ENCODE measurements at places on chromosomes 11 and 22.

- peak; percentile 40 for DNase-seq
These were observed 710 bp downstream of the TUB start for GRCh38 chr11:8081591-8082250.

- DNase-seq = no peak
These were observed 159.9 kb downstream of the TEAD1 start for GRCh38 chr11:12834166-12834565.

GRCh38 chr22:40637183-40638150, 948 bp upstream of the MRTFA start:
- DNase-seq = peak; percentile 56

DNA sequence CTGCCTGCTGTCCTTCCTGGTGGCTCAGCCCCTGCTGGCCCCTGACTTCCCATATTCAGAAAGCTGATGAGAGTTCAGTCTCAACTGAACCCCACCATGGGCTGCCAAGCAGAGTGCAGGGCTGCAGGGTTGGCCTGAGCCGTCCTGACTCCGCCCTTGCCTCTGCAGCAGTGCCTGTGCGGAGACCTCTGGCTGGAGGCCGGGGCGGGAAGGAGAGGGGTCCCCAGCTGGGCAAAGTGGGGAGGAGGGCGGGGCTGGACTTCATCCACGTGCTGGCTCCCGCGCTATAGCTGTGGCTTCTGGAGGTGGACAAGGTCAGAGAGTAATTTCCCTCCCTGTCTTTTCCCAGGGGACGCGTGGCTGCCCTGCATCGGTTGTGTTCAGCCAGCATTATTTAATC, 13.6 kb downstream of the GLB1L3 start:
- peak; percentile 46 for DNase-seq

- peak; percentile 35 for DNase-seq
These were observed 7.1 kb downstream of the MS4A6E start for GRCh38 chr11:60334005-60334620.

- DNase-seq = no peak
These were observed 300.4 kb upstream of the B3GAT1 start for GRCh38 chr11:134712228-134713145.

DNA sequence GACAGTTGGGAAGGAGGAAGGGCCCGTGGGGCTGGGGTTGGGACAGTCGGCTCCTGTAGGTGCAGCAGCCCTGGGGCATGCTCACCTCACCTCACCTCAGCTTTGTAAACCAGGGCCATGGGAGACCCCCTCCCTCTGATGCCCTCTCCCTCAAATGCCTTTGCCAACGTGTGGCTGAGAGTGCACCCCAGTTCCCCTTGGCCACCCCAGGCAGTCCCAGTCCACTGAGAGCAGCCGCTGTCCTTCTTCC, 4.2 kb upstream of the NEAT1 start:
- DNase-seq = no peak

- no peak for DNase-seq
These were observed 74.2 kb downstream of the MED15 start for GRCh38 chr22:20581503-20582170.

DNA sequence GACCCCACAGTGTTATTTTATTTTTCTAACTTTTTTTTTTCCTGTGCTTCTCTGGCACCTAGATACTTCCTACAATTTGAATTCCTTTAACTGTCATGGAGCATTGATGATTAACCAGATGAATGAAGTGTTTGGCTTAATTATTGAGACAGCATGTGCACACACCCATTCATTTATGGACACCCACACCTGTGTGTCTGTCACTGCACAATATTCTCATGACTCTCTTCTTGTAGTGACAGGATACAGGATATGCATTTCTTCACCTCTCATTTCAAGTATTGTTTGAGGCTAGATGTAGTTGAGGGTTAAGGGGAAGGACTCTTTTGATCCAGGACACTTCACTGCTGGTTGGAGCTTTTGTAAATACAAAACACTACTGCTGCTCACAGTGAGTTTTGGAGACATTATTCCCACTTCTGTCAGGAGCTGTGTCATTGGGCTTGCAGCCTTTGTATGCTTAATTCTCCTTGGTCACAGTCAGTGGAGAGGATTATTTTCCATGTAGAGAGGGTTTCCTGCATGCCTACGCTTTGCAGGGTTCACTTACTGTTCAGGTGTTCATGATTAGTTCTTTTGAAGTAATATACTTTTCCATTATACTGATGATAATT, 33.5 kb downstream of the SPECC1L start:
- no peak for DNase-seq

GRCh38 chr11:94767701-94768601, at the start of gene AMOTL1:
Gene AMOTL1, plus strand, starts transcription at chr11:94768356. Its CDS starts 156 bp downstream, at chr11:94768512.
- DNase-seq = peak; percentile 95

DNA sequence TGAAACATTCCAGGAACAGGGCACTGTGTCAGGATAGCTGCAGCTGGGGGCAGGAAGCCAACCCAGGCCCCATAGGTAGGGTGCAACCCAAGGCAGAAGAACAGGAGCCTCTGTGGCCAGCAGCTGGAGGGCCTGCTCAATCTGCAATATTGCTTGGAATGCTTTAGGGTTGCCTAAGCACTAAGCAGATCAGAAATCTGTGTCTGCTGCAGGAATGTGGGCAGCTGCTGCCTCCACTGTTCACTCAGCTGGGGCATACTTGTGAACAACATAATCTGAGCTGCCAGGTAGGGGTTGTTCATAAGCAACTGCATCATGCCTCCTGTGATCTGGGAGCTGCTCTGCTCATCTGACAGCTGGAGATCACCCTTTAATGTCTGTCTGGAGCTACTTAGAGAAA, 1.7 kb downstream of the UBQLNL start:
- DNase-seq = no peak

DNA sequence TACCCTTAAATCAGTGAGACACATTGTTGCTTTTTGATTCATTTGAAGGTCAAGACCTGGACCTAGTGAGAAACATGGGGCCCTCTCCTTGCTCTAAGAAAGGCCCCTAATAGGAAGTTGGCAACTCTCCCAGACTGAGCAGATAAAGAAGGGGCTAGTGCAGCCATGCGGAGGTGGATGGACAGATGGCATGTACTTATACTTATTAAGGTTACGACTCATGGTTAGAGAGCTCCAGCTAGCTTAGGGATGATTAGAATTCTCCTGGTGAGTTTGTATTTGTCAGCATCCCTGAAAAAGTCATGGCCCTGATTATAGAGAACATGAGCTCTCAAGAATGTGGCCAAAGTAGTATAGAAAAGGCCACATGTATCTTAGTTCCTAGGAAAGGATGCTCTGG, 112.1 kb upstream of the BDNF start:
- DNase-seq = no peak

DNA sequence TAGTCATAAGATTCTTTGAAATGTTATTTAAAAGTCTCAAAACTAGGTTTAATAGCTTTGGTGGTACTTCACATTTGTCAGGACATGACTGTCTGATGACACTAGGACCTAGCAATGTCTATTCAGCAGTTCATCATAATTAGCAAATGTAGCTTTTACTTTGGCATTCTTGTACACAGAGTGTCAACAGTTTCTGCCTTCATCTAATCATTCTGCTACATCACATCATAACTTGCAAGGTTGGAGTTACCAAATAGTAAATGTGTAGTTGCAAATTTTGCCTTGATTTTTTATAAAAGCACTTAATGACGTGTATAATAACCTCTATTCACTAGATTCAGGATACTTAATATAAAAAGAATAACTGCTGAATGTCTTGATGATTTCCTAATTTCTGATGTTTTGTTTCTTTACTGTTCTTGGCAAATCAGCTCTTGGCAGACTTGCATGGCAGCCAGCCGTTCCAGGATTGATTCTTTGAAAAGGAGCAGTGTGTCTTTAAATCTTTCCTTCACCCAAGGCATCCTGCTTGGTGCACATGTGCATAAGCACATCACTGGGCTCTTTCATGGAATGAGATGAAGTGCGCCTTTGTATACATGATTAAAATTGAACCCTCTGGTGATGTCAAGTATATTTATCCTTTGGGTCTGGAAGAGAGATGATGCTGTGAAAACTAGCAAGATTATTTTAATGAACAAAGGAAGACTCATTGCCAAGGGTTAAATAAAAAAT, 12.2 kb downstream of the FBXO7 start:
- DNase-seq = no peak

DNA sequence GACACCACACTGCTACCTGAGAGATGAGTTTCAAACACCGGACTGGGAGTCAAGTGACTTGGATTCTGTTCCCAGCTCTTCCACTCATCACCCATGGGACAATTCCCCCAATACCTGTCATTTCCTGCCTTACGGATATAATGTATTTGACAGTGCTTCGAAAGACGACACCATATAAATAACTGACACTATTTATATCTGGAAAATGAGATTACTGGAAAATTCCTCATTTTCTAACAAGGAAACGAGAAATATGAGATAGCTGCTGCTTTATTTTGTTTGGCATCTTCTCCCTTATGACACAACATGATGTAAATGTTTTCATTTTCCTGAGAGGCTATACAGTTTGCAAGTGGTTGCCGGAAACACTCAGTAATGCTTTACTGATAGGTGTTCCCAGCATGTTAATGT, 8.6 kb downstream of the HSCB start:
- DNase-seq = no peak

DNA sequence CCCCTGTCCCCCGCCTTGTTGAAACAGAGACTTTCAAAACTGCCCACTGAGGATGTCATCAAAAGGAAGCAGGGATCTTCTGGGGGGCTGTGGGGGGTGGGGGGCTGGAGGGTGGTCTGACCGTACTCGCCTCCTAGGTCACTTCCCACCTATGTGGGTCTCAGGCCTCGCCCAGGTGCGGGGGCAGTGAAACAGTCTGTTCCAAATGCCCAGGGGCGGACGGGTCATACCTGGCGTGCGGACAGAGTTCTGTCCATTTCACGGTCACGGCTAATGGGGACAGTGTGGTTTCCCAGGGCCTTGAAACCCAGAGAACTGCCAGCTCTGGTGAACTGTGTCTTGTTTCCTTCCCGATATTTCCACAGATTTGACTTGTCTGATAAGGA, 27.2 kb downstream of the ANO1 start:
- DNase-seq = no peak

DNA sequence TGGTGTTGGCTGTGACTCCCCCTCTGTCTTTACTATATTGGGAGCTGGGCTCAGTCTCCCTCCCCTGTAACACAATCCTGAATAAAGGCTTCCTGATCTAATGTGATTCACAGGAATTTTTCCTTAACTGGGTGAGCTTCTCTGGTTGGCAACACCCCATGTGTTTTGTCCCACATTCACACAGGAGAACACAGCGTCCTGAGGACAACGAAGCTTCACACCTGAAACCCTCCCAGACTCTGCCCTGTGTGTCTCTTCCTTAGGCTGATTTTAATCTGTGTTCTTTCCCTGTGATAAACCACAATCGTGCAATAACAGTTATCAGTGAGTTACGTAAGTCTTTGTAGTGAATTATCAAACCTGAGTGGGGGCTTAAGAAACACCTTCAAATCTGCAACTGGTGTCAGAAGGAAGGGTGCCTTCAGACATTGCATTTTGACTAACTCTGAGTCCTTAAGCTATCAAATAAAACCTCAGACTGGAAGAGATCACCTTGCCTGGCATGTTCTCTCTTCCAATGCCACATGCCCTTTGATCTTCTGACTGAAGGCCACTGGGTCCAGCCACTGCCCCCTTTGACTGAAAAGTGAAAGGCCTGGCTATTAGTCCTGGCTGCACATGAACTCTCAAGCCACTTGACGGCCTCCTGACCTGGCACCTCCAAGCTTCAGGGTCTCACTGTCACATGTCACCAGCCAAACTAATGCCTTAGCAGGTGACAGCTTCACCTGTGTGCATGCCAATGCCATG, 17.3 kb downstream of the APOL3 start:
- no peak for DNase-seq

DNA sequence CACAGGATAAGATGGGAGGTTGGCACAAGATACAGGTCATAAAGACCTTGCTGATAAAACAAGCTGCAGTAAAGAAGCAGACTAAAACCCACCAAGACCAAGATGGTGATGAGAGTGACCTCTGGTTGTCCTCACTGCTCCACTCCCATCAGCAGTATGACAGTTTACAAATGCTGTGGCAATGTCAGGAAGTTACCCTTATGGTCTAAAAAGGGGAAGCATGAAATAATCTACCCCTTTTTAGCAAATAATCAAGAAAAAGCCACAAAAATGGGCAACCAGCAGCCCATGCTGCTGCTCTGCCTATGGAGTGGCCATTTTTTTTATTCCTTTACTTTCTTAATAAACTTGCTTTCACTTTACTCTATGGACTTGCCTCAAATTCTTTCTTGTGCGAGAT, 8.7 kb upstream of the PIWIL4 start:
- DNase-seq = no peak

DNA sequence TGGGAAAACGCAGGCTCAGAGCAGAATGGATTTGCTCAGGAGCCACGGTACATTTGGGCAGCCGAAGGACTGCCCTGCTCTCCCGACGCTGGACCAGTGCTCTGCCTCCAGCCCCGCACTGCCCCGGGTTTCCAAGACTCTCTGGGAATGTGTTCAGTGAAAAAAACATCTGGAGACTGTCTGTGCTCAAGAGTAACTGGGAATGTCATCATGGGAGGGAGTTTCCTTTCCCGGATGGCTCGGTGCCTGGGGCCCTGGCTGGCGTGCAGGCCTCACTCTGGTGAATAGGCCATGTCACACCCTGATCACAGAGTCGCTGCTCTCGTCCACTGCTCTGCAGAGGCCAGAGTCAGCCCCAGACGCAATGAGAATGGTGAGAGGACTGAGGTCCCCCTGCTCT, 9.8 kb upstream of the APOL6 start:
- DNase-seq = peak; percentile 92

GRCh38 chr11:65847746-65848145, 10.2 kb downstream of the CFL1 start:
- DNase-seq = no peak

DNA sequence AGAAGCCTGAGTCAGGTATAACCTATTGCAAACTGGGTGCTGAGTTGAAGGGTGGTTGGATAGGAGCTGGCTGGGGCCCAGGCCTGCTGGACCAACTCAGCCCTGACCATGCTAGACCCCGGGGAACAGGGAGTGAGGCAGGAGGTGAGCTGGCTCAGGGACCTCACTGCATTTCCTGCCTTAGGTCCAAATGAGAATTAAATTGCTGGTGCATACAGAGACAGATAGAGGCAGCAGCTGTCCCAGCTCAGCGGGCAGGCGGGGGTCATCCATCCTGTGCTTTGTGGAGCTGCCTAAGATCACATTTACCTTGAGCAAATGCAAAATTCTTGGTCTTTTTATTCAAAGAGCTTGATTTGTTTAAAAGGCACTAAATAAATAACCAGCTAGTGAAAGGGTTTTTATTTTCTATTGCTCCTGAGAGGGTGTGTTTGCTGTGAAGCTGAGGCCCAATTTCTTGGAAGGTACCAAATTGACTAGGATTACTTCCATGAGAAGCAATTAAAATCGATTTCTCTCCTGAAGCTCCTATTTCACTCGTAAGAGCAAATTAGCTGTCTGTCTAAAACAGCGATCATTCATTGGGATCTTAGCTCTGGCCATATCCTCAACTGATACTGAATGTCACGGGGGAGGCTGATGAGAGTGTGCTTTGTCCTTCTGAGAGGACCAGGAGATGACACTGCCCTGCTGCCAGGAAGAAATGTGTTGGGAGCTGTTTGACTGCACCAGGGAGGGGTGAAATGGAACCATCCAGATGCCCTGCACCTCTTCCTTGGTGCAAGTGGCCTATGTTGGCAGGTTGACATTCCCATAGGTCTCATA, 24.9 kb downstream of the USH1C start:
- DNase-seq = no peak
